ENCODE measurements at places on chromosomes 12 and 14.

DNA sequence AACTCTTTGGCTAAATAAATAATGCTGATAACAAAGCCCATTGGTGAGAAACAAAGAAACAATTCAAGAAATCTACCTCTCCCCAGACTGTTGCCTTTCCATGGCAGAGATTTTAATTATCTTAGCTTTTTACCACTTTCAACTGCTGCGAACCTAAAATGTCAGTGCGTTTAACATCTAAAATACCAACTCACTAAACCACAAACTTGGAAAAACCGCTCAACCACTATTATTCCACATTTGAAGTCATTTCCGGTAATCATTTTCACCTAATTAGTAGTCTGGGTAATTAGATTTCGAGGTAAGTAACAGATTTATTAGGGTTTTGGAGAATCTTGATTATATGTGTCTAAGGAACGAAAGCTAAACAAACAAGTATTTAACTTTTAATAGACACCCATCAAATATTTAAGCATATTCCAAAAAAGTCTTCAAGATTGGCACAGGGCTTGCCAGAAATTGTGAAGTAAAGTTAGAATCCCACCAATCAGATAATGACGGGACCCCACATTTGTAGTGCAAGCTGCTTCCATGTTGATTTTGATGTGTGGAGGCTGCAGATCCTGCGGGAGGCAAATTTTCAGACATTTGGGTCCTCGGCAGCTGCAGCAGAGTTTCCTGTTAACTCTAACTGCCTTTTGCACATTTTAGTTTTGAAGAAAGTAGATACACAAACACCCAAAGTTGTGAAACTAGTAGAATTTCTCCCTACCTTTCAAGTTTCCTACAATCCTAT, 4.1 kb downstream of the OTX2 start:
- no peak for DNase-seq

- DNase-seq, result no peak
Observed at GRCh38 chr12:14408208-14408607, 42.7 kb downstream of the ATF7IP start.

- DNase-seq, result no peak
Observed at GRCh38 chr14:50082308-50082742, 34.0 kb downstream of the VCPKMT start.

DNA sequence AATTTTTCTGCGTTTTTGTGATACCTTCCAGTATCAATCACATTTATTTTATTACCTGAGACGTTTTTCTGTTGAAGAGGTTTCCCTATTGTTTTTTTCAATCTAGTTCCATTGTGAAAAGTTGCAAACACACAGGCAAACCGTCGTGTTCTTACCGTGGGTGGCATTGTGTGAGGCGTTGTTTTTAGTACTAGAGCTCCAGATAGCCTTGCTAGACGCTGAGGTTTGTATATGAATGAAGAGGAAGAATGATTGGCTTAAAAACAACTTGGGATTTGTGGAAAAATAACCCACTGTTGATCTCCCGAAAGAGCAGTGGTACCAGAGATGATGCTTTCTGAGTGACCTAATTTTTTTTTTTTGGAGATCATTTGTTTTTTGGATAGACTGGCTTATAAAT, 1.0 kb downstream of the SOCS4 start:
- no peak for DNase-seq

- peak; percentile 17 for DNase-seq
Observed at GRCh38 chr14:71554959-71555612, 377.1 kb upstream of the RGS6 start.
